Mesangial cell (primary cell): ENCODE measurements at places on chromosomes 13 and 19. TPM values are rescaled to one million over a fixed set of nuclear protein-coding genes. Genes with fewer than 3 reads are reported as not detected.

SLC46A3 gene
- 5.6 and 7.7 TPM in 2 replicates for total RNA-seq

HDGFL2 gene
- 66.5 and 69.6 TPM in 2 replicates for total RNA-seq

STARD13 gene
- total RNA-seq: 14.3 and 17.1 TPM in 2 replicates

PTPRH gene
- 0.81 and 3.7 TPM in 2 replicates for total RNA-seq

IL11 gene
- 3.3 and 25.3 TPM in 2 replicates for total RNA-seq

TEAD2 gene
- 56.5 and 59.7 TPM in 2 replicates for total RNA-seq

SLC5A5 gene
- total RNA-seq: not detected in 2 replicates

PLIN5 gene
- total RNA-seq: not detected in 2 replicates

APC2 gene
- total RNA-seq: 0.98 and 1.0 TPM in 2 replicates

RPL13A gene
- 3,557 and 5,004 TPM in 2 replicates for total RNA-seq

PABPC3 gene
- total RNA-seq: 0.33 and 0.51 TPM in 2 replicates

NOP53 gene
- total RNA-seq: 112 and 234 TPM in 2 replicates

ZNF730 gene
- total RNA-seq: 0.63 and 4.7 TPM in 2 replicates

ZNF626 gene
- total RNA-seq: 4.6 and 5.5 TPM in 2 replicates

FCER2 gene
- not detected in 2 replicates for total RNA-seq

ZNF667 gene
- total RNA-seq: 0.65 and 2.5 TPM in 2 replicates

SPRED3 gene
- total RNA-seq: 0.81 and 1.5 TPM in 2 replicates

LPAR2 gene
- 14.7 and 19.8 TPM in 2 replicates for total RNA-seq

FPR3 gene
- total RNA-seq: not detected in 2 replicates

SH2D3A gene
- total RNA-seq: 8.5 and 11.2 TPM in 2 replicates

SSC5D gene
- 0.81 and 34.0 TPM in 2 replicates for total RNA-seq

TMPRSS9 gene
- not detected in 2 replicates for total RNA-seq

POMP gene
- total RNA-seq: 46.6 and 74.6 TPM in 2 replicates

PPM1N gene
- 1.0 TPM in 1 of 2 replicates, not detected in the other for total RNA-seq

ETV2 gene
- 0.49 and 2.3 TPM in 2 replicates for total RNA-seq

NKPD1 gene
- under 0.01 and 0.25 TPM in 2 replicates for total RNA-seq

NLRP11 gene
- not detected in 2 replicates for total RNA-seq

SWSAP1 gene
- total RNA-seq: 1.6 and 4.2 TPM in 2 replicates

ANKRD24 gene
- total RNA-seq: under 0.01 and 0.51 TPM in 2 replicates

OR7C1 gene
- not detected in 2 replicates for total RNA-seq

DAZAP1 gene
- 71.4 and 138 TPM in 2 replicates for total RNA-seq

CEACAM16 gene
- not detected in 2 replicates for total RNA-seq

SRRM5 gene
- total RNA-seq: 0.16 and 0.25 TPM in 2 replicates

NFIX gene
- total RNA-seq: 6.7 and 16.2 TPM in 2 replicates

KLK10 gene
- 1.5 TPM in 1 of 2 replicates, not detected in the other for total RNA-seq

ZNF426 gene
- total RNA-seq: 6.8 and 11.9 TPM in 2 replicates

CEACAM20 gene
- not detected in 2 replicates for total RNA-seq

KLC3 gene
- total RNA-seq: 1.3 and 2.2 TPM in 2 replicates

MATK gene
- total RNA-seq: 0.13 TPM in 1 of 2 replicates, not detected in the other

PSG5 gene
- 0.25 and 0.33 TPM in 2 replicates for total RNA-seq

C19orf81 gene
- 0.89 TPM in 1 of 2 replicates, not detected in the other for total RNA-seq

CEBPA gene
- 0.16 and 0.51 TPM in 2 replicates for total RNA-seq

TMC4 gene
- 4.1 TPM in 1 of 2 replicates, not detected in the other for total RNA-seq
